Activated T-cell treated with anti-CD3 and anti-CD28 coated beads, Interleukin-2, amount 50 U/mL, for 48 hours (primary cell): ENCODE measurements at places on chromosomes 1 and 21.

- no peak for DNase-seq
These were observed 858.7 kb downstream of the USP25 start for GRCh38 chr21:16588433-16588860.

- DNase-seq, result no peak
These were observed 129.5 kb upstream of the LRRC7 start for GRCh38 chr1:69438056-69438795.

DNA sequence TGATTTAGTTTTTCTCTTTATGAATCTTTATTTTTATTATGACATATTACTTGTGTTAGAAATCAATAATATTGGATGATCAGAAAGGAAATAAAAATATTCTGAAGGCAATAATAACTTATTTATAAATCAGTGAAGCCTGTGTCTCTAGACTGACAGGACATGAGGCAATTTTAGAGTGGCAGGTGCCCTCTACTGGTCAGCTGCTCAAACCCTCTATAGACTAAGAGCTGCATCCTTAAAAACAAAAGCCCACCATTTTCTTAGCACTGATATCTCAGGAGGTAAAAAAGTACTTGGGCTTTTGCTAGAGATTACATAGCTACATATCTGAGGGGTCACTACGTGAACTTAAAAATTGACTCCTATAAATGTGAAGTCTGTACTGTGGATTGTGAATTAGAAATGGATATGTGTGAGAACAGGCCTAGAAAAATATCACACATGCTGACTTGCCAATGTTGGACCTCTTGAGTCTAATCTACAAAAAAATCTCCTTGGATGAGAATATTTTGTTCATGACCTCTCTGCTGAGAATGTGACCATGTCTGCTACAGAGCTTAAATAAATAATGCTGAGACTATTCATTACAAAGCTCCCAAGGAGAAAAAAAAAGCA is 597.9 kb upstream of the ADAMTS5 start:
- no peak for DNase-seq

GRCh38 chr1:201011616-201012015 is 11.9 kb downstream of the KIF21B start:
- DNase-seq, result no peak

- no peak for DNase-seq
These were observed 35.4 kb downstream of the IGSF21 start for GRCh38 chr1:18142969-18143368.

- no peak for DNase-seq
These were observed 16.6 kb downstream of the ATP1A4 start for GRCh38 chr1:160168016-160168415.

DNA sequence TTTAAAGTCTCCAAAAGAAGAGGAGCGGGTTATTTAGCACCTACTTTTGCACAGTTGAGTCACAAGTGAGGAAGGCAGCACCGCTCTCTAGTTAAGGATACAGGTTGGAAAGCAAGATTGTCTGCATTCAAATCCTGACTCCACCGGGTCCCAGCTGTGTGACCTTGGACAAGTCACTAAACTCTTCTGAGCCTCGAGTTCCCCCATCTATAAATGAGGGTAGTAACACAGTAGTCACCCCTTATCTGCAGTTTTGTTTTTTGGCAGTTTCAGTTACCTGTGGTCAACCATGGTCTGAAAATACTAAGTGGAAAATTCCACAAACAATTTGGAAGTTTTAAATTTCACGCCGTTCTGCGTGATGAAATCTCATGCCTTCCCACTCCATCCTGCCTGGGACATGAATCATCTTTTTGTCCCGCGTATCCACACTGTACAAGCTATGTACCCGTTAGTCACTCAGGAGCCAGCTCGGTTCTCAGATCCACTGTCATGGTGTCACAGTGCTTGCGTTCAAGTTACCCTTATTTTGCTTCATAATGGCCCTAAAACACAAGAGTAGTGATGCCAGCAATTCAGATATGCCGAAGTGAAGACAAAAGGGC is 49.4 kb downstream of the CAPZB start:
- no peak for DNase-seq

DNA sequence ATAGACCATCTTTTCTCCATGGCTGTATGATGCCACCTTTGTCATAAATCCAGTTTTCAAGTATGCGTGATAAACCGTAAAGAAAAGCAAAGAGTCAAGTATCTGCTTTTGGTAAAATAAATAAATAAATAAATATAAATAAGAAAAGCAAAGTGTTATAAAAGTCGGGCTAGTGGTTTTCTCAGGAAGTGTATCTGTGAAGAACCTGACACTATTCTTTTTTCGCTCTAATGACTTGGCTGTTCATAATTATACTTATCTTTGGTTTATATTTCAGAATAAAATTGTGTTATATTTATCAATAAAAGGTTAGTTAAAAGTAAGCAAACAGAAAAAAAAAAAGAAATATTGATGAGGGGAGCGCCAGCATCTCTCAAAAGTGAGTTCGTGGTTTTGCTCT is 594 bp upstream of the EXO5 start:
- no peak for DNase-seq

DNA sequence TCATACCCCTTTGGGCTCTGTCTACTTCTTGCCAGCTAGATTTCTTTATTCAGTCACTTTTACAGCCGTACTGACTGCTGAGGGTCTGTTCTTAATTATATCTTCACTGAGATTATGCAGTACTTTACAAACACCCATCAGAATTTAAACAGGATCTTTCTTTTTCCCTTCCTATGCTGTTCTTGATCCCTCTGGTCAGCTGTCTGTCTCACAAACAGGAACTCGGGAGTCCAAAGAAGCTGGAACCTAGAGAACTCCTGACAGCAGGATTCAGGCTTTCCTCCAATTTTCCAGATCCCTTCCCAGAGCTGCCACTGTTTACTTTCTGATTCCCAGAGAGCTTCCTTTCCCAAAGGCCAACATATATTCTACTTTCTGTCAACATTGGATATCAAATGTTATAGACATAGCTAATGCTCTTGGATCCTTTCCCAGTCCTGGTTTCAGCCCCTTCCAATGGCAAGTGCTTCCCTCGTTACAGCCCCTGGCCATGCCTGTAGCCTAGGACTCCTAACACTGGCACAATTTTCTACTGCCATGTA is 59.5 kb downstream of the ATP2B4 start:
- DNase-seq, result no peak

GRCh38 chr1:59682396-59683080 is 132.2 kb upstream of the HOOK1 start:
- DNase-seq, result no peak

DNA sequence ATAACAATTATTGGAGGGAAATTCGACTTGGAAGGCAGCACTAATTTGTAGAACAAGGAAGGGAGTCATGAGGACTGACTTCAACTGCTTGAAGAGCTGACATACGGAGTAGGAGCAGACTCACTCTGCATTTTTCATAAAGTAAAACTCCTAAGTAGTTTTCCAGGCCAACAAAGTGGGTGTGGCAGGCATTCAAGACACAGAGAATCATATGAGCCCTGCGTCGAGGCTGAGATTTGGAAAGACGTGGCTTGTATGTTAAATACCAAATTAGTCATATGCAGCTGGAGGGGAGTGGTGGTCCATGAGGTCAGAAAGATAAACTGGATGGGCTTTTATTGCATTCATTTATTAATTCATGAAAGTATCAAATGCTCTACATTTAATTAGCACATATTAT is 255.7 kb upstream of the JUN start:
- no peak for DNase-seq

DNA sequence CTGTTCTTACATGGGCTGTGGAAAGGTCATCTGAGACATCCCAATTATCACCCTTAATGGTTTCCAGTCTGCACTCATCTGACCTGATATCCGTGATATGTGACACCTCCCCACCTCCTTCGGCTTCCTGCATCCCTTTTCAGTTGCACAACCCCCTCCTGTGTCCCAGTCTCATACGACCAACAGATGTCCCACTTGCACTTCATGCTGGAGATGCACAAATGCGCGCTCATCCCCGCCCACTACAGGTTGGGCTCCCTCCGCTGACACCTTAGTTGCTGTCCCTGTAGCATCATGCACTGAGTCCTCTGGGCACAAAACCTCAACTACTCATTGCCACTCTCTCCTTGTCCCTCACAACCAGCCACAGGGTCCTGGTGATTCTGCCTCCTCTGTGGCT is 94.4 kb downstream of the MIS18A start:
- peak; percentile 16 for DNase-seq

GRCh38 chr1:212713465-212714136 is 14.0 kb upstream of the BATF3 start:
- no peak for DNase-seq

- DNase-seq, result no peak
These were observed 539.5 kb downstream of the MATN1 start for GRCh38 chr1:30183895-30184294.

- DNase-seq, result no peak
These were observed 38.6 kb upstream of the GPR88 start for GRCh38 chr1:100499194-100499811.

DNA sequence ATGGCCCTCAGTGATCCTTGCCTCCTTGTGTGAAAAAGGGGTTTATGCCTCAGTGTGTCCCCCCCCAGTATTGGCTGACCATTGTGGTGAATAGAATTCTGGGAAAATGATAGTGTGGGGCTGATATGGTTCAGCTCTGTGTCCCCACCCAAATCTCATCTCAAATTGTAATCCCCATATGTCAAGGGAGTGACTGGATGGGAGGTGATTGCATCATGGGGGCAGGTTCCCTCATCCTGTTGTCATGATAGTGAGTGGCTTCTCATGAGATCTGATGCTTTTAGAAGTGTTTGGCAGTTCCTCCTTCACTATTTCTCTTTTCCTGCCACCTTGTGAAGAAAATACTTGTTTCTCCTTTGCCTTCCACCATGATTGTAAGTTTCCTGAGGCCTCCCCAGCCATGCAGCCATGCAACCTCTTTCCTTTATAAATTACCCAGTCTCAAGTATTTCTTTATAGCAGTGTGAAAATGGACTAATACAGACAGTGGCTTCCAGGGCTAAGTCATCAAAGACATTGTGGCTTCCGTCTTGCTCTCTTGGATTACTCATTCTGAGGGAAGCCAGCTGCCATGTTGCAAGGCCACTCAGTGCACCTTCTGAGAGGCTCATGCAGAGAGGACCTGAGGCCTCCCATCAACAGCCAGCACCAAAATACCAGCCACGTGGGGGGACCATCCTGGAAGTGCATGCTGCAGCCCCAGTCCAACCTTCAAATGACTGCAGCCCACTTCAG is 40.6 kb upstream of the SOD1 start:
- no peak for DNase-seq

DNA sequence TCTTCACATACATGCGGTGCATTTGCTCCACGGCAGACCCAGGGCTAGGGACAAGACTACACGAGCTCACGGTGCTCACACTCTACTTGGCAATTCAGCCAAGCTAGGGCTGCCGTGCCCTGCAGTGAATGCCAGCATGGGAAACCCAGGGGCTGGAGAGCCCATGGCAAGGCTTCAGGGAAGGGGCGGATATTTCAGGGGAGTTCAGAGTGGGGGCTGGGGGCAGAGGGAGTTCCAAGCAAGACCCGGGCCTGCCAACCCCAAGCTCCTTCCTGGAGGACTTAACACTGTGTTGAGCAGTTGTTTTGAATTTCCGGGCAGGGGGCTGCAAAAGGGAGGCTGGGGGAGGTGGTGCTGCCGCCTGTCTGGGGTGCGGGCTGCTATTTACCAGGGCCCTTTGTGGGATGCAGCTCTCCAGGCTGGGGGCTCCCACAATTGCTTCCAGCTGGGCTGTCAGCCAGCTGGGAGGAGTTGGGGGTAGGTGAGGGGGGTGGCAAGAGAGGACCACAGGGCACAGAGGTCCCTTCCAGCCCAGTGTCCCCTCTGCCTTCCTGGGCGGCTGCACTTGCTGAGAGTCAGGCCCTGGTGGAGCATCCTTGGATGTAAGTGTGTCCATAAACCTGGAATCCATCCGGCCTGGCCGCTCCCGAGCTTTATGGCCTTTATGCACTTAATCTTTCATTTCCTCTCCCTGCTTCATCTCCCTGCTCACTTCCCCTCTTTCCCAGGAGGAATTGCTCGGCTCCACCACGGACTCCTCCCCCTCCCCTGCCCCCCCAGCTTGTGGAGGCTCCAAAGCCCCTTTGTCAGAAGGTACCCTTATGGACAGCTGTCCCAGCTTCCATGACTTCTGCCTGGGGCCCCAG is 55.8 kb upstream of the SSBP3 start:
- no peak for DNase-seq

- no peak for DNase-seq
These were observed 725 bp downstream of the CR1L start for GRCh38 chr1:207645635-207646081.
